ENCODE measurements at places on chromosomes 16 and 17.

- no peak for DNase-seq
These were observed 75.3 kb downstream of the WDR59 start for GRCh38 chr16:74909665-74910064.

- DNase-seq, result no peak
These were observed 1.4 kb upstream of the AMZ2 start for GRCh38 chr17:68246271-68247028.

DNA sequence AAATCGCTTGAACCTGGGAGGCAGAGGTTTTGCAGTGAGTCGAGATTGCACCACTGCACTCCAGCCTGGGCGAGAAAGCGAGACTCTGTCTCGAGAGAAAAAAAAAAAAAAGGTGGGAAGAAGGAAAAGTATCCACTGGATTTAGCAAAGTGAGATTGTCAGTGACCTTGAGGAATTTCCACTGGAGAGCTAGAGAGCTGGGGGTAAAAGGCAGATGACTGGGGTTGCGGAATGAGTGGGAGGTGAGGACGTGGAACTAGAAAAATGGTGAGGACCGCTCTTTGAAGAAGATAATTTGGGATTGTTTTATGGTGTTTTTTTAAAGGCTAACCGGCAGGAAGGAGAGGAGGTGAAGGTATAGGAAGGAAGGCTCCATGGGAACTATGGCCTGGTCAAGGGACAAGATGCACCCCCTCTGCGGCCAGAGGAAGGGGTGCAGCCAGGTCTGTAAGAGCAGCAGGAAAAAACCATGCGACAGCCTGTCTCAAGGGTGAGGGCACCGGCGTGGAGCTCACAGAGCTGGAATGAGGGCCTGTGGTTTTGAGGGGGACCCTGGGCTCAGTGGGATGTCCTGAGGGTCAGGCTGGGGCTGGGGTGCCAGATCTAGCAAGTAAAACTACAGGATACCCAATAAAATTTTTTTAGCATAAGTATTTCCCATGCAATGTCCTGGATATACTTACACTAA is 694 bp upstream of the MLST8 start:
- no peak for DNase-seq

DNA sequence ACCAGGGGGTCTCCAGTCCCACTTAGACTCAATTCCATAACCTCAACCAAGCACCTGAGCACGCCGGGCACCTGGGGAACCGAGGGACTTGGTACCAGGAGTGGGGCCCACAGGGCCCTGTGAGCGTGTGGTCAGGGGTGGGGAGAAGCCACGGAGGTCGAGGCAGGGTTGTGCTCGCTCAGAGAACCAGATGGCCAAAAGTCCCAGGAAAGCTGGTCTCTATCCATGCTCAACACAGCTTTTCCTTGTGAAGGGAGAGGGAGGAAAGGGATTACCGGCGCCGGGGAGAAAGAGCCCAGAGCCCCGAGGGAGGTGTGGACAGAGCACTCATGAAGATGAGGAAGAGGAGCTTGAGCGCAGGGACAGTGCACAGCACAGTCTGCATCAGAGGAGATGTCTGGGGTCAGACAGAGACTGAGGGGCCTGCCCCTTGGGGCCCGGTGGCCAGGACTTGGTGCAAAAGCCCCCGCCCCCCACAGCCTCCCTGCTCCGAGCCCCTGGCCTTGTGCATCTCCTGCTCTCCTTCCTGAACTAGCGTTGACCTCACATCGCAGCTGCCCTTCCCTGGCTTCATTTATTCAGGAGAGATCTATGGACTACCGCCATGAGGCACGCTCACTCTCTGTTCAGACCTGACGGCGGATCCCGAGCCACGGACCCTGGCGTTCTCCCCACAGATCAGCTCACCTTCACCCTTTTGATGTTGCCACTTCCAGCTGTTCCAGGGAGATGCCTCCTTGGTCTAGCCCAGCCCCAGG is 355.4 kb upstream of the TNRC6C start:
- no peak for DNase-seq

GRCh38 chr17:9350080-9350479 is 225.5 kb downstream of the STX8 start:
- DNase-seq, result peak; percentile 96

DNA sequence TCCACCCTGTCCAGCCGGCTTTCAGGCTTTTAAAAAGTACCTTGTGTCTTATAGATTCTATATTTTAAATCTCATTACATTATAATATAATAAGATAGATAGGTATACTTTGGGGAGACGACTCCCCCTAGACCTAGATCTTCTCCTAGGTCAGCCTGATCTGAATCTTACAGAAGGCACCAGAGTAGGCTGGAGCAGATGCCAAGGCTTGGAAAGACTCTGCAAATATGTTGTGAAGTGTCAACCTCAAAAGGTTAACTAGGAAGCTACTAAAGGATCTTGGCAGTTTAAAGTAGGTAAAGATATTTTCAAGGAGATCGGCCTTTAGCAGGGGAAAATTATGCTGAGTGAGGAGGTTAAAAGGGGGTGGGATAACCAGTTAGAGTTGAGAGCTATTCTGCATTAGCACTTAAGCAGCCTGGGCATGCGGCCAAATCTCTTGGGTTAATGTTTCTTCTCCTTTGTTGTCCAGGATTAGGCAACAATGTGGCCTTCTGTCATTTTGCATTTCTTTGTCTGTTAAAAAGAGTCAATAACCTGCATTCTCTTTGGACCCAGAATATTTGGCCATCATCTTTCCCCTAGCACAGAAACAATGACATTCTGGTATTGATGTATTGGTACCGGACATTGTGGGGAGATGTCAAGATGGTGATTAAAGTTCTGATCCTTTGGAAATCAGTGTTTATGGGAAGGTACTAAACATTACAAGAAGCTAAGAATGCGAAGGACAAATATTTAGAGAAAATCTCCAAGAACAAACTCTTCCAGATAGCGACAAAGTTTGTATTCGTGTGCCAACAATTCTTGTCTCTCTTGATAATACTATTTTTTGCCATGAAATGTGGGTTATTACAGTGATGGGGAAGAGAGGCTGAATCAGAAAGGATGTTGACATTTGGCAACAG is 51.2 kb upstream of the DHX40 start:
- DNase-seq, result peak; percentile 78

DNA sequence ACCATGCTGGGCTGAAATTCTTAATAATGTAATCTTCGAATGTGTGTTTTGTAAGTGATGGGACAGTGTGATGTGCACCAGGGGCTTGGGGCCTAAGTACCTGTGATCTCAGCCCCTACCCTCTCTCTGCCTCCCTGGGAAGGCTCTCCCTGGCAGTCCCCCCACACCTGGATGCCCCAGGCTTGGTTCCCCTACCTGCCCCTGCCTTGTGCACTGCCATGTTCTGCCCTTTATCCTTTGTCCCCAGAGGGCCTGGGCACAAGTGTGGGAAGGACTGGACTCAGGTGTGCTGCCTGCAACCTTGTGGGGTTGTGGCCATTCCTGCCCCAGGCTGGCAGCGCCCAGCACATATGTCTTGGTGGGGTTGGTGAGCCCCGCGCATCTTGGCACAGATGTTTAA is 55.4 kb upstream of the CREBBP start:
- DNase-seq, result no peak

GRCh38 chr17:57672971-57673370 is 72.1 kb downstream of the CCDC182 start:
- DNase-seq, result no peak

DNA sequence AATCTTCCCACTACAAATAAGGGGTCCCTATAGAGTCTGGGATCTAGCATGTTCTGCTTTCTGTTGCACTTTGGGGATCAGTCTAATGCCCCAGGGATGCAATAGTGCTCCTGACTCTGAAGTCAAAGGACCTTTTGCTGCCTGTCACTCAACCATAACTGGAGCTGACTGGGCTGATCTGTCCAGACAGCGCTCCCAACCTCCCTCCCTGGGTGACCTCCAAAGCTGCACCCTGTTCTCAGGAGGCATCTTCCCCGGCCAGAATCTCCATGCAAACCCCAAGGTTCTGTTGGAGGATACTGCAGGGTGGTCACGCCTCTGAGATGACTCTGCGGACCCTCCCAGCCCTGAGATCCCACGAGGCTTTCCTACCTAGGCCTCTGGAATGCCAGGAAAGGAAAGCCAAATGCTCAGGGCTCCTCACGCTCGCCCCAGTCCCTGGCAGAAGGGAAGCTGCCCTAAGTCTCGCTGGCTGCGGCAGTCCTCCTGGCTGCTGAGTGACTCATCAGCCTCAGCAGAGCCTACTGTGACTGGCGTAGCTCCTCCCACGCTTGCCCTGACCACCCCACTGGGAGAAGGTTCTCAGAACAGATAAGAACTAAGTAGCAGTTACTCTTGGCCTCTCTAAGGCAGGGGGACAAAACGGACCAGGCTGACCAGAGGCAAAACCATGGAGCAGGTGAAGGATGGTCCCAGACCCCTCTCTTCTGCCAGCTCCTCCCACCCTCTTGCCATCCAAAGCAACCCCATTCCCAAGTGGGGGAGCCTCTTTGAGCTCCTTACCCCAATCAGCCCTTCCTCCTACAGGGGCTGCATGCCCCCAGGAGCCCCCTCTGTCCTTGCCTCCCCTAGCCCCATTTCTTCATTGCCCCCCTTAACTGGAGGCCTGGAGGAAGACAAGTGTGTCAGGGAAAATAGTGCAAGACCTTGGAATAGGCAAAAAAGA is 124.1 kb upstream of the TNRC6C start:
- DNase-seq, result peak; percentile 83

GRCh38 chr17:45263477-45263860 is 1.6 kb upstream of the SPATA32 start:
- no peak for DNase-seq

DNA sequence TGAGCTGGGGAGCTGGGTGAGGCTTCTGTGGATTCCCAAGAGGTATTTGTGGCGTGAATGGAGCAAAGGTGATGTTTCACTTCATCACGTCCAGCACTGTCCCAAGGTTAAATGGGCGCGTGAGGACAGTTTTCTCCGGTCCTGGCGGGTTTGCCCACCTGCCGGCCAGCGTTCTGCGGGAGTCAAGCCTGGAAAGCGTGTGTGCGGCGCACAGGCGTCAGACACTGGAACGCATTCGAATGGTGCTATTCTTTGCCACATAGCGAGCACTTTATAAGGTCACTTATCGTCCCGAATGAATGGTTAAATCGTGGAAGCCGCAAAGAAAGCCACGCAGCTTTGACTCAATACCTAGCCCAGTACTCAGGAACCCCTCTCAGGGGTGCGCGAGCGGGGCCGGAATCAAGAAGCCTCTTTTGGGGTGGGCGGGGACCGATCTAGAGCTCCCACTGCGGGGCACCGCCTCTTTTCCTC is 446 bp upstream of the PSMD11 start:
- DNase-seq, result no peak

DNA sequence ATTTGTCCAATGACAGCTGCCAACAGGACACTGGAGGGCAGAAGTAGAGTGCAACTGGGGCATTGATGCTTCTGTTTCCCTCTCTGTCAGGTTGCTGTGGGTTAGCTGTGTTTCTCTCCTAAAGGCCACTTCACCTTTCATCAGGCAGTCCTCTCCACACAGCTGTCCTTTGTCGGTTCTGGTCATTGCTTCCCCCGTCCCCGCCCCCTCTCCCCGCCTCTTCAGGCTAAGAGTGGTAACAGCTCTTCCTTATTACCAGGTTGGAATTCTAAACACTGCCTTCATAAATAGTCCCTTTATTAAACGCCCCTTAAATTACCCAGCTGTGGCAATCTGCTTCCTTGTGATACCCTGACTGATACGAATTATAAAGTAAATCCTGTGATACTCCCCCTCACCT is 31.8 kb upstream of the NSRP1 start:
- DNase-seq, result no peak

DNA sequence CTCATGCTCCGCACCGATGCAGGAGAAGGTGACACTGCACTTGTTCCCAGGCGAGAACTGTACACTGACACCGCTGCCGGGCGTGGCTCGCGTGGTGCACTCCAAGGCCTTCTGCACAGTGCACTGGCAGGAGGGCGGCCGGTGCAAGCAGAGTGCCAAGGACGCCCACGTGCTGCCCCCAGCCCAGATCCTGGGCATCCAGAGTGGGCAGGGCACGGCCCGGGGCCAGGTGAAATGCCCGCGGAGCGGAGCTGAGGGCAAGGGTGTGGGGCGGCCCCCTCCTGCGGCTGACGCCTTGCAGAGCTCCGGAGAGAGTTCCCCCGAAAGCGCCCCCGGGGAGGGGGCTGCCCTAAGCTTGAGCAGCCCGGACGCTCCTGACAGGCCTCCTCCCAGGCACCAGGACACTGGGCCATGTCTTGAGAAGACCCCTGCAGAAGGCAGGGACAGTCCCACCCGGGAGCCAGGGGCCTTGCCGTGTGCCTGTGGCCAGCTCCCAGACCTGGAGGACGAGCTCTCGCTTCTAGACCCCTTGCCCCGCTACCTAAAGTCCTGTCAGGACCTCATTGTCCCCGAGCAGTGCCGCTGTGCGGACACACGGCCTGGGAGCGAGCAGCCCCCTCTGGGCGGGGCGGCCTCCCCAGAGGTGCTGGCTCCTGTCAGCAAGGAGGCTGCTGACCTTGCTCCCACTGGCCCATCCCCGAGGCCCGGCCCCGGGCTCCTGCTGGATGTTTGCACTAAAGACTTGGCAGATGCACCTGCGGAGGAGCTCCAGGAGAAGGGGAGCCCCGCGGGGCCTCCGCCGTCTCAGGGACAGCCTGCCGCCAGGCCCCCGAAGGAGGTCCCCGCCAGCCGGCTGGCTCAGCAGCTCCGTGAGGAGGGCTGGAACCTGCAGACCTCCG is 21.9 kb upstream of the JPT2 start:
- DNase-seq, result no peak
